NCI-H82 (cell line): ENCODE measurements at places on chromosomes 3 and 15.
A peak's percentile ranks its signal among the peaks of the same experiment; 100 is the strongest.

DNA sequence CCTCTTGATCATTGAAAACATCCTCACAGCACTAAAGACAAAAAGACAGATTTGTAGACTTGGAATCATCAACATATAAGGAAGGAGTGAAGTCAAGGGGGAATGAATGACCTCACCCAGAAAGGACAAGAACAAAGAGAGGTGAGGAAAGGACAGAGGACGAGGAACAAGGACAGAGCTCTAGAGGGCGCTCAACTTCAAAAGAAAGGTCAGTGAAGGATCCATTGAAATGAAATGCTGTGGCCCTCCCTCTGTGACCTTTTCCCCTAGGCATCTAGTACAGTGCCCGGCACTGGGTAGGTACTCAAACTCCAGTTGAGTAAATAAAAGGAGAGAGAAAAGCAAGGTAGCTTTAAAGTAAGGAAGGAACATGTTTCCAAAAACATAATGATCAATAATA lies 2.6 kb downstream of the ATP8B4 start:
- DNase-seq: peak; percentile 70

- no peak for DNase-seq
Observed at GRCh38 chr3:156489462-156489911, 65.4 kb downstream of the SSR3 start.

- peak; percentile 93 for DNase-seq
Observed at GRCh38 chr3:134374105-134374790, at the start of gene AMOTL2. AMOTL2 (minus strand) TSS chr3:134374447; CDS start chr3:134371433, 3,014 bp downstream.

DNA sequence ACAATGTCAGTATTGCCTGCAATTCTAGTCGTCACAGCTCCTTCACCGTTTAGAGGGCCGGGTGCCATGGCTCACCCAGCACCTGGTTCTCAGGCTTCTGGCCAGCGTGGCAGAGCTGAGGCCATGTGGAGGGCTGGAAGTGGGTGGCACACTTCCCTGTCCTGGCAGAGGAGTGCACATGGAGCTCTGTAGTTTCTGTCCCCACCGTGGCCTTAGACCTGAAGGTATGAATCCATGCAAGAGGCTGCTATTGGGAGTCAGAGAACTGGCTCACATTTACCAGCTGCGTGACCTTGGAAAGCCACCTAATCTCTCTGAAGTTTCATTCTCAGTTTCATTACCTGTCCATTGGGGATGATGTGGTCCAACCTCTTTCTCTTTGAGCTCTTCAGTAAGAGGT lies 22.2 kb downstream of the EPHB1 start:
- DNase-seq: no peak

DNA sequence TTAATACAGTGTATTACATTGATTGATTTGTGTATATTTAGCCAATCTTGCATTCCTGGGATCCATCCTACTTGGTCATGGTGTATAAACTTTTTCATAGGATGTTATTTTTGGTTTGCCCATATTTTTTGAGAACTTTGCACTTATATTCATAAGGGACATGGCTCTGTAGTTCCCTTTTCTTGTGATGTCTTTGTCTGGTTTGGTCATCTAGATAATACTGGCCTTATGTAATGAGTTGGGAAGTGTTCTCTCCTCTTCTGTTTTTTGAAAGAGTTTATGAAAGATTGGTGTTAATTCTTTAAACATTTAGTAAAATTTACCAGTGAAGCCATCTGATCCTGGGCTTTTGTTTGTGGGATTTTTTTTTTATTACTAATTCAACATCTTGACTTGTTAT lies 9.6 kb downstream of the CHST13 start:
- DNase-seq: no peak

GRCh38 chr3:118636841-118637240 lies 397.8 kb downstream of the IGSF11 start:
- DNase-seq: peak; percentile 60

- DNase-seq: no peak
Observed at GRCh38 chr3:50994537-50994936, 319.8 kb downstream of the DOCK3 start.

DNA sequence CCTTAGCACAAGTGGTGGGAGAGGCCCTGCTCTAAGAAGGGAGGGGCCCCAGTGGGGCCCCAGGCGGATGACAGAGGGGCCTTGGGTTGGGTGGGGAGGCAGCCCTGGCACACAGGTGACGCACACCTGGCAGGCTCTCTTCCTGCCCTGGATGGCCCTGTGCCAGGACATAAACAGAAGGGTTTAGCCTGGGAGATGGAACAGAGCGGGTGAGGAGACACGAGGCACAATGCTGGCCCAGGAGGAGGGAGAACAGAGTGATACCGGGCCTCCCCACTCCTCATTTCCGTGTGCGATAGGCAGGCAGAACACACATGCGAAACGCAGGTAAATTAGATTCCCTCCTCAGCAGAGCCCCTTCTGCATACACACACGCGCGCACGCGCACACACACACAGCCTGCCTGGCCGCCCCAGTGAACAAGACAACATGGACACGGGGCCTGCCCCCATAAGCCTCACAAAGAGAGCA lies 39.8 kb downstream of the IDH2 start:
- DNase-seq: no peak

DNA sequence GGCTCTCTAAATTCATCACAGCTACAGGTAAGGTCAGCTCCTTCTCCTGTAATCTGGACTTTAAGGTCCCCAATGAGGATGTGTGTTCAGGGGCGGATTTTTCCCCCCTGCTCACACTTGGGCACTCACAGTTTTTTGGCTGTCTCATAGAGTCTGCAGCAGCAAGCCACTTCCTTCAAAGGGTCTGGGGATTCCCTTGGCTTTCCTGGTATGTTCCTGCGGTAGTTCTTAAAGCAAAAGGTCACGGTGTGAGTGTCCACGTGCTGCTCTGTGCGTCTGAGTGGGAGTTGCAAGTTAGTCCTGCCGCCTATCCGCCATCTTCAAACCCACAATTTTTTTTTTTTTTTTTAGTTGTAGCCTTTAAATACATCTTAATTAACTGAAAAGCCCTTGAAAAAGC lies 15.4 kb upstream of the CFAP20DC start:
- no peak for DNase-seq

GRCh38 chr15:34620142-34620541 lies 36.7 kb upstream of the GOLGA8B start:
- no peak for DNase-seq

DNA sequence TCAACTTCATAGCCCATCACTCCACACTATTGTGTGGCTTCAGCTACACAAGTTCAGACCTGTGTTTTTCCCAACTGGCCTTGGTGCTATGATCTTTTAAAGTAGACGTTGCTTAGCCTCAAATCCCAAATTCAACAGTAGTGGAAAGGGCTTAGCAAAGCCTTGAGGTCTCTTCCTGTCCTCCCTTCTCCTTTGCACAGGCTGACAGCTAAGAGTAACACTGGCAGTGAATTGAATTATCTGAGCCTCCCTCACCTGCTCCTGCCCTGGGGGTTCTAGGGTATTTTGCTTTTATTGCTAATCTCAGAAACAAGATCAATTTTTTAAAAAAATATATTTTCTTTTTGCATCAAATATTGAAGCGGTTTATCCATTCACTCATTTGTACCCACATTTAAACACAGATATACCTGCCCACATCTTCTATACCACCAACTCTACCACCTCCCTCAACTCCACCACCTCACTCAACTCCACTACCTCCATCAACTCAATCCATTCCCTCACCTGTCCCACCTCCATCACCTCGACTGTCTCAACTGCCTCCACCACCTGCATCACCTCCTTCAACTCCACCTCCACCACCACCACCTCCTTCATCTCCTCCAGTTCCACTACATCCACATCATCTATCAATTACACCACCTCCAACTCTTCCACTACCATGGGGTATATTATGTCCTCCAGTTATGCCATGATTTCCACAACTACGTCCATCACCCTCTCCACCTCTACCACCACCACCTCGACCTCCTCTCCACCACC lies 10.1 kb upstream of the FGD5 start:
- no peak for DNase-seq

DNA sequence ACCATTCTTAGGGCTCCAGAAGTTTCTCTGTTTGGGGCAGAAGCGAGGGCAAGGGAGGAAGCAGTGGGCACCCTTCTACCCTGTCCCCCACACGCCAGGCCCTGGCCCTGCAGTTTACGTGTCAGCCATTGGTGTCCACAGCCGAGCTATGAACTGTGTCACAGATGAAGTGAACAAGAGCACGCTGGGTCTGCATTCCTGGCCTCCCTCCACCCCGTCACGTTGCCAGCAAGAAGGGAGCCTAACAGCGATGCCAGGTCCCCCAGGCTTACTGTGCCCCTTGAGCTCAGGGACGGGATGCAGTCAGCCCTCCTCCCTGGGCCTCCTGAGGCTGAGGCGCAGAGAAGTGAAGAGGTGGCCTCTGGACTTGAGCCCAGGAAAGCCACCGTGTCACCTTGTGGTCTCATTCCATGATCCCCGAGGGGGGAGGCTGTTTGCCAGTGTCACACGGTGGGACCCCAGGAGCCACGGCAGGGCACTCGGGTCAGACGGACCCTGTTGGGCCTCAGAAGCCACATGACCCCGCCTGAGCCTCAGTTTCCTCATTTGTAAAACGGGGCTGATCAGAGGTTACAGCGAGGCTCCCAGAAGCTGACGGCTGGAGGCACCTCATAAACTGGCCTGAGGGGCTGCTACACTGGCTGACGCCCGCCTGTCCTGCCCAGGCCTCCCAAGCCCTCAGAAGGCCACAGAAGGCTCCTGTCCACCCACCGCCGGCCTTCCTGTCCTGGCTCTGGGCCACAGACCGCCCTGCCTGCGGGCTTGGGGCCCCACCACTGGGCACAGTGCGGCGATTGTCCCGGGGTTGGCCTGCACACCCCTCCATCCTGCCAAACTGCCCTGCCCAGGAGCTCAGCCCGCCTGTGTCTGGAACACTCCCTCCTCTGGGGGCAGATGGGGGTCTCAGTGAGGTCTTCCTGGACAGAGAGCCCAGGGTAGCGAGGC lies 18.6 kb downstream of the IQSEC1 start:
- DNase-seq: no peak

- peak; percentile 81 for DNase-seq
Observed at GRCh38 chr3:16600780-16601536, 4.3 kb downstream of the DAZL start.

GRCh38 chr15:27869697-27870281 lies 229.3 kb downstream of the OCA2 start:
- no peak for DNase-seq

- DNase-seq: no peak
Observed at GRCh38 chr3:112627419-112627818, 13.5 kb downstream of the CCDC80 start.

- DNase-seq: no peak
Observed at GRCh38 chr15:33445984-33446383, 135.2 kb downstream of the RYR3 start.

- DNase-seq: no peak
Observed at GRCh38 chr3:2697589-2697988, 412.6 kb downstream of the IL5RA start.

DNA sequence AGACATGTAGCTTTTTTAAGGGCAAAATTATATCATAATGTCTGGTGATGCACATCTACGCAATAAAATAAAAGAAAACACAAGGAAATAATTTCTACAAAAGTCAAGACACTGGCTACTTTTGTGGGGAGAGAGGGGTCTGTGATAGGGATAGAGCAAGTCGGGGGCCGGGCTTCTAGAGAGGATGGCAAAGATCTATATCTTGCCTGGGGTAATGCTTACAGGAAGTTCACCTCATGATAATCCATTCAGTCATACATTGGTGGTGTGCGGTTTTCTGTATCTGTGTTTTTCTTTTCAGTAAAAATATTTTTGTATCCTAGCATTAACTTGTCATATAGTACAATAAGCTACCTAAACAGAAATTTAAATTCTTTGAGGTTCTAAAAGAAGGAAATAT lies 178.8 kb downstream of the ARRDC4 start:
- no peak for DNase-seq

DNA sequence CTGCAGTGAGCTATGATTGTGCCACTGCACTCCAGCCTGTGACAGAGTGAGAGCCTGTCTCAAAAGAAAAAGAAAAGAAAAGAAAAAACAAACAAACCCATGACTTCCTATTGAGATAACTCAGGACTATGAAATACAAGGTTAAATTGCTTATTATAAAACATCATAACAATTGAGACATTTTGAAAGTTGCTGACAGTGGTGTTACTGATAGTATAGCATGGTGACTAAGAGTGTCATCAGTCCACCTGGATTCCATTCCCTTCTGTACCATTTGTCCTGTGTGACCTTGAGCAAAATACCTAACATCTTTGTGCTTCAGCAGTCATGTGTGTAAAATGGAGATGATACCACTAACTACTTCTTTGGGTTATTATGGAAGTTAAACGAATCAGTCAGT lies 49.1 kb downstream of the ARHGEF26 start:
- DNase-seq: no peak

GRCh38 chr3:14429237-14429636 lies 26.8 kb downstream of the SLC6A6 start:
- DNase-seq: peak; percentile 28

DNA sequence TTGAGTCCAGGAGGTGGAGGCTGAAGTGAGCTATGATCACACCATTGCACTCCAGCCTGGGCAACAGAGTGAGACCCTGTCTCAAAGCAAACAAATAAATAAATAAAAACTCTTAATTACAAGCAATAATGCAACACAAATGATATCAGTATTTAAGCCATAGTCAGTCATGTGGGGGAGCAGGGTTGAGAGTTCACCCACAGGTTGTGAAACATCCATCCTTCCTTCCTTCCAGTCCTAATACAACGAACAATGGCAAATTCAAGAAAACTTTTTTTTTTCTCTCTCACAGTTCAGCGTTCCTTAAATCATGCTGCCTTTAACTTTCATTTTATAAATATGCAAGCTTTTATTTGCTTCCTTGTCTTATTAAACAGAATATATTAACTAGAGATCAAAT lies 24.1 kb downstream of the ZNF592 start:
- DNase-seq: no peak

- DNase-seq: no peak
Observed at GRCh38 chr3:168424059-168424734, 328.5 kb upstream of the GOLIM4 start.

DNA sequence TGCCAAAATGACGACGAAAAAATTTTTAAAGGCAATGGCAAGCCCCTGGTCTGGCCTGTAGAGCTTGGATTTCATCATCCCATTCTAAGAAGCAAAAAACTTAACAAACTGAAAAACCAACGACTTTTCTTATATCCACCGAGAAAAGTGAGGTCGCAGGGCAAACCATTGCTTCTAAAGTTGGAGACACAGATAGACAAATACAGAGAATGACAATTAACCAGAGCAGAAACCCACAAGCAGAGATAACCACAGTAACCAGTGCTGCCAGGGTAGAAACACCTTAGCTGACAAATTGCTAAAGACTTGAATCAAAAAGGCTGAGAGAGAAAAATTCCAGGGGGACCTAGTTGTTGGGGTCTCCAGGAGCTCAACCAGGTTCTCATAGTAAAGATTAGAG lies 386.5 kb upstream of the SGO1 start:
- DNase-seq: no peak

GRCh38 chr3:188468662-188469061 lies 314.7 kb downstream of the LPP start:
- DNase-seq: no peak
